ENCODE measurements at places on chromosomes 3 and 15.

- no peak for DNase-seq
Measured at GRCh38 chr3:44419116-44419922, 58.2 kb downstream of the ZNF445 start.

DNA sequence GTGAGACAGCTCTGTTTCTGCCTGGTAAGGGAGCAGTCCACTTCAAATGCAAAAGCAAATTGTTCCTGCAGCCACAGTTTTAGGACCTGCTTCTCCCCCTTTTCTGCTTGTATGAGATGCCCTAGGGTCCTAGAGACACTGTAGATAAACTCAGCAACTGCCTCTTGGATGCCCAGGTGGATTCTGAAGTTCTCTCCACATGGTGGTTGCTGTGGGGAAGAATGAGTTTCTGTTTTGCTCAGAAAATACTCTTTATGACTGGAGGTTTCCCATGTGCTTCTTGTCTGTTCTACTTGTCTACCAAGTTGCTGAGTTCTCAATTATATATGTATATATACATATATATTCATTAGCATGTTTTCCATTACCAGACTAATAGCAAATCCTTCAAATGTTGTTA lies 5.6 kb upstream of the ZNF80 start:
- no peak for DNase-seq

DNA sequence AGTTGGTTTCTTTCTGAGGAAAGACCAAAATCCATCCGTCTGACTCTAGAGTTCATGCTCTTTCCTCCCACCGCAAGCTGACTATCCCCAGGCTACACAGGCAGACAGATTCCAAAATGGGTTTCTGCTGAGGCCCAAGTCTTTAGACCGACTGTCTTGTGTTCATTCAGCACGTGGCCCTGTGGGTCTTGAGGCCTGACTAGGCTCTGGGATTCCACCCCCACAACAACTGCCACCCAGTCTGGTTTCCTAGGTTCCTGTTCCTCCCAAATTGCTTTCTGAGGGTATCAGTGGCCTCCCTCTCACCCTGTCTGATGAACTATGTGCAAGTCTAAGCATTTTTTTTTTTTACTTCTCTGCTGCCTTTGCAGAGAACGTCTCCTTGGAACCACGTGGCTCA lies 67.7 kb downstream of the CYP19A1 start:
- no peak for DNase-seq

DNA sequence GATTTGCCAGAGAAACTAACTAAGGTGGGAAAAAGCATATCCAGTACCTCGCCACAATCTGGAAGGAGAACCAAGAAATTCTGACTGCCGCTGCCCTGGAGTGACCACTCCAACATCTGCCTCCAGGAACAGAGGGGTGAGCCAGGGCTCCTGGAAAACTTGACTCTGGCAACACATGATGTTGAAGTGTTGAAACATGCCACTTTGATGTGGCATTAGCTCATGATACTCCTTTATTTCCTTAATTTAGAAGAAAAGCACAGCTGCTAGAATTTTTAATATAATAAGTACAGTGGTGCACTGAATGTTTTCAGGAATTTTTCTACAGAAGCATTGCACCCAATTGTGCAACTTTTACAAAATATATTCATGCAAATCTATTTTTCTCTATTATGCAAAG lies 109.9 kb upstream of the BCL6 start:
- DNase-seq = no peak

DNA sequence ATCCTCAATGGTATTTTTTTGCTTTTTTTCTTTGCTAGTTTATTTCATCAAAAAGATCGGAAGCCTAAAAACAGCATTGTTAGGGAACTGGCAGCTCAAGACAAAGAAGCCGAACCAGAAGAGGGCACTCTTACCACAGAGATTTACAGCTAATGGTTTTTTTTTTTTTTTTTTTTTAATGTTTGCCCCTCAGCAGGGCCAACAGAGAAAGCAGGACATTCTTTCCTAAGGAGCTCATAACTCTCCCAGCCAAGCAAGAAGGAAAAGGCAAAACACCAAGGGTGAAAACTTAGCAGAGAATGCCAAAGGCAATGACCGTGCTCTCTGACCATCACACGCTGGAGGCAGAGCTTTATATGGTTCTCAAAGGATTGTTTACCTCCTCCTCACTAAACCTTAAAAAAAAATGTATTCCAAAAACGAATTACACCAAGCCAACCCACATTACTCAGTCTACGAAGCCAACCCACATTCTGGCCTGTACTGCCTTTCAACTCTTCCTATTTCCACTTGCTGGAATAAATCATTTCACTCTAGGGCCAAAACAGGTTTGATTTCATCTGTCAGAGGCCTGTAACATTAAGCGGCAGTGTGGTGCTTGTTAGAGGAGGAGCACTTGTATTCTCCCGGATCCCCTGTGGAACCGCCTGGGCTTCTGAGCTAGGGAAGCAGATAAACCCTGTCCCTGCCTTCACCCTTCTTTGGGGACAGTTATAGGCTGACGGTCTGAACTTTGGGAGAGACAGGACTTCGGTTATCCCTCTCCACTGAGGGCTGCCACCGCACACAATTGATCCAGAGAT lies 35.6 kb upstream of the GYG1 start:
- peak; percentile 47 for DNase-seq

DNA sequence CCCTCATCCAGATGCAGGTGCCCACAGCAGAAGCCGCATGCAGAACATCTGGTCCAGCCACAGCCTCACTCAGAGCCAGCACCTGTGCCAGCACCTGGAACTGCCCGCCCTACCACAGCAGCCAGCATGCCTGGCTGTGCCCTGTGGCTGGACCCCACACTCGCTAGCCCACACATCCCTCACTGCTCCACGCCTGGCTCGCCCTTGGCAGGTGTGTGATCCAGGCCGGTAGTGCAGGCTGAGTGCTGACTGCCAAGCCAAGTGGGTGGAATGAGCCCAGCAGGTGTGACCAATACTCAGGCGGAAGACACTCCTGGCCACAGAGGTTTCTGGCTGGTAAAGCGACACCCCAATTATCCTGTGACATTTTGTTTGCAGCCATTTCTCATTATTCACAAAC lies 162.4 kb upstream of the ROBO1 start:
- DNase-seq = no peak

DNA sequence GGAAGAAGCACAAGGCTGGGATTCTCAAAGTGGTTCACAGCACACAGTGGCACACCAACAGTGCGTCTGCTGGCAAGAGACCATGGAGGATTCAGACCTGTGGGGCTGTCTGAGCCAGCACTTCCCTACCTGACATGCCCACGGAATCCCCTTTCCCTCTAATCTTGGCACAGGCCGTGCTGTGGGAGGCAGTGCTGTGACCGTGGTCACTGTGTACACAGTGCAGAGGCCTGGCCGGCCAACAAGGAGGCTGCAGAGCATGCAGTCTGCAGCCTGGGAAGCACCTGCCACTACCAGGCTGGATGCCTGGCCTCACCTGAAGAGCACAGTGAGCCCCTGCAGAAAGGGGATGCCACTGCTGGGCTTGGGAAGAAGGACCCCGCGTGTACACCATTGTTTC lies 301.0 kb upstream of the LYSMD4 start:
- DNase-seq = no peak

- DNase-seq = no peak
Measured at GRCh38 chr3:184299488-184300377, 692 bp downstream of the PSMD2 start.

GRCh38 chr15:58258501-58259292 lies 120.5 kb downstream of the AQP9 start:
- DNase-seq = no peak

GRCh38 chr15:28075573-28075972 lies 23.5 kb downstream of the OCA2 start:
- peak; percentile 31 for DNase-seq

DNA sequence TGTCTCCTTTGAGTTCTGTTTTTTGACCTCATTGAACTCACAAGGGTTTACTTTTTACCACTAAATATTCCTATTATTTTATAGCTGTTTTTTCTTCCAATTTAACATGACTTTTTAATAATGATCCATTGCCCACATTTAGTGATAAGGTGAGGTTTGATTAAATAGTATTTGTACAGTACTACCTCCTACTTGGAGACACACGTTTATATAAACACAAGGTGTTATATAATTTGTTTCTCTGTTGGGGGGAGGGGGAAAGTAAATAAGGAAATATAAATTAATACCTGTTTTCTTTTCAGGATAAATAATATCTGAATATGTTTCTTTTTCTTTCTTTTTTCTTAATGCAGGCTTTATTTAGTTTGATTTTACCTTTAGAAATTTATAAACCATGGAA lies 281.3 kb downstream of the LPP start:
- DNase-seq = no peak

GRCh38 chr15:28861031-28861534 lies 12.6 kb upstream of the GOLGA6L7 start:
- DNase-seq = no peak

- DNase-seq = no peak
Measured at GRCh38 chr3:25940935-25941334, 151.0 kb downstream of the OXSM start.

- DNase-seq = no peak
Measured at GRCh38 chr3:157832588-157832987, 273.6 kb downstream of the SHOX2 start.

- no peak for DNase-seq
Measured at GRCh38 chr15:62173215-62173614, 8.1 kb upstream of the C2CD4B start.

- no peak for DNase-seq
Measured at GRCh38 chr15:63446255-63446654, 58.1 kb upstream of the USP3 start.

DNA sequence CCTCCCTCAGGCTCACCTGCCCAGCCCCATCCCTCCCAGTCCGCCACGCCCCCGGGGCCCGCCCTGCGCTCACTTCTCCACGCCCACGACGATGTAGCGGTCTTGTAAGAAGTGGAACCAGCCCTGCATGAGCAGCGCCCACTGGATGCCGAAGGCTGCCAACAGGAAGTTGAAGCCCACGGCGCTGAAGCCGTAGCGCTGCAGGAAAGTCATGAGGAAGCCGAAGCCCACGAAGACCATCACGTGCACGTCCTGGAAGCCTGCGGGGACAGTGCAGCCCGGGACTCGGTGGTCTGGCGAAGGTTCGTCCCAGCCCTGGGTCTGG lies 9.7 kb downstream of the RHCG start:
- peak; percentile 11 for DNase-seq

GRCh38 chr3:177096615-177097014 lies 100.7 kb downstream of the TBL1XR1 start:
- DNase-seq = no peak

DNA sequence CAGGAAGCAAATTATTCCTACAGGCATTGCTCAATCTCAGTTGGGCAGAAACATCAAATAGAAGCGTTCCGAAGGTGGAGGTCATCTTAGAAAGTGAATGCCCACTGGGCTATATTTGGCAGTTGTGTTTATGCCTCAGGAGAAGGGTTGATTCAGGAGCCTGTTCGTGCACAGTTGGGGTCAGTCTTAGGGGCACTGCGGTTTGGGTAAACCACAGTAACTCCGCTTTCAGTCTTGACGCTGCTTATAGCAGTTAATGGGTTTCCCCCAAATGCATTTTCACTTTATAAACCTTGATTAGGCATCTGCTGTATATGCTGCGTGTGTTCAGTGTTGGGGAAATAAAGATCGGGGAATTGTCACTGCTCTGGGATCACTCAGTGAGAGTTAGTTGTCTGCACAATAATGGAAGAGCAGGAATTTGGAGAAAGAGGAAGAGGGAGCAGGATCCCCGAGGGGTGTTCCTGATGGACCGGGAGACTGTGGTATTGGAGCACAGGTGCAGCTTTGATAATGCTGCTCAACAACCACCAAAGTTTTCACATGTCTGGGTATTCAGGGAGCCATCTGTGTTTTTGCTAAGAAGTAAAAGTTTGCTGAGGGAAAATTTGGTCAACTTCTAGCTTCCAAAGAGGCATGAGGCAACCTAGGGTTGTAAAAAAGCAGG lies 124.3 kb upstream of the EIF1B start:
- DNase-seq = no peak

- DNase-seq = no peak
Measured at GRCh38 chr3:5784690-5785089, 597.2 kb downstream of the EDEM1 start.

GRCh38 chr3:15556512-15556911 lies 35.0 kb upstream of the COLQ start:
- no peak for DNase-seq

GRCh38 chr15:63869371-63870042 lies 35.8 kb upstream of the HERC1 start:
- no peak for DNase-seq

DNA sequence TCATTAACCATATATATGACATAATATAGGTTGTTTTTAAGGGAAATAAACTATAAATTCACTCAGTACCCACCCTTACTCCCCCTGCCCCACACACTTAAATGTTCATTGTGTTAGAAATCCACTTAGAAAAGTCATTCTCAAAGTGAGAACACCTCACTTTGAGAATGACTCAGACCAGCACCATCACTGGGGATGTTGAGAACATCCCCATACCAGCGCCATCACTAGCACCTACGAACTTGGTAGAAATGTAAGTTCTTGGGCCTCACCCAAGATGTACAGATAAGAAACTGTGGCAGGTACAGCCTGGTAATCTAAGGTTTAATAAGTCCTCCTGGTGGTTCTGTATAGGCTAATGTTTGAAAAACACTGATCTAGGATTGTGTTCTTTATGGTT lies 362.6 kb downstream of the LPP start:
- DNase-seq = no peak

DNA sequence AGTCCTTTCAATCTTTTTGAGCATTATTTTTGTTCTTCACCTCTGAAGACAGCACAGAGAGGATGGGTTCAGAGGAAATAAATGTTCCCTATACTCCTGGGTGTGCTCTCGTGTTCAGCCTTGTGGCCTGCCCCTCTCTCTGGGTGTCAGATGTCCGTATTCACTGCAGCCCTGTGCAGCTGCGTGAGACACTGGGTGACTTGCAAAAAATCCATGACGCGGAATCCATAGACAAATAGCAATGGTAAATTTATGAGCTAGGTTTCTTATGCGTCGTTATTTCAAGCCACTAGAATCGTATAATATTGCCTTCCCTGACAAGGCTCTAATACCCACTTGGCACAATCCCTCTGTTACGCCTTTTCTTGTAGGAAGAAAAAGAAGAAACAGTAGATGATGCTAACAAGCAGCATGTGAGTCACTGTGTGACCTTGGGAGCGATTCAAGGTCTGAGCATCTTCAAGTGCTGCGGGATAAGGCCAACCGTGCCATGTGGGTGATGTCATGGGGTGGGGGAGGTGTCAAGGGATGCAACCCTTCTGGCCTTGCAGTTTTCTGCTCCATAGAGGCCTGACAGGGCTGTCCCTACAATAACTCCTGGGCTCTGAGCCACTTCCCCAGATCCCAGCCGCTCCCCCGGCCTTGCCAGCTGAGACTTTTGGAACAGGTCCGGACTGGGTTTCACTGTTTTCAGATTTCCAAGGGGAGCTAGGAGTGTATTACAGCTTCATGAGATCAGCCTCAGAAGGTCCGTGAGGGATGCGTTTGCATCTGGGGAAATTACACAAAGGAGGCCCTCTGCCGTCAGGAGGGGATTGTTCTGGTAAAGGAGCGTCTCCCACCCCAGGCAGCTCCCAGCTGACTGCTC lies 47.6 kb upstream of the POMGNT2 start:
- no peak for DNase-seq

GRCh38 chr3:193701953-193702635 lies 109.1 kb downstream of the OPA1 start:
- no peak for DNase-seq
